ENCODE measurements at places on chromosomes 1 and 21.
A peak's percentile ranks its signal among the peaks of the same experiment; 100 is the strongest.

- DNase-seq = no peak
Measured at GRCh38 chr1:183730886-183731573, 73.9 kb upstream of the RGL1 start.

- peak; percentile 72 for DNase-seq
Measured at GRCh38 chr1:9589144-9589718, 520 bp downstream of the TMEM201 start.

DNA sequence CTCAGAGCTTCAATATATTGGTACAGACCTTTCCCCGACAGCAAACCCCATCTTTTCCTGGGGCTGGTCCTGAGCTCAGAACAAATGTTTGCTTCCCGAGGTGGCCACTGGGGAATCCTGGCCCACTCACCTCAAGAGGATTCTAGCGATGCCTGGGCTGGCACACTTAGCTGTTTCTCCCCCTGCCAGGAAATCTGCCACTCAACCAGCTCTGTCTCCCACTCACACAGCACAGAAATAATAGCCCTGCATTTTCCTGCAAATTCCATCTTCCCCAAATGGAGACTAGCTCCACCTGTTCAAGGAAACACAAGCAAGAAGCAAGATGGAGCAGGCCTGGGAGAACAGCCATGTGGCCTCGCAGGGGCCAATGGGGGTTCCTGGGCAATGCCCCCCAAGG lies 21.1 kb downstream of the KCNN3 start:
- DNase-seq = no peak

GRCh38 chr21:43315244-43316137 lies 111.4 kb downstream of the SIK1 start:
- DNase-seq = no peak

DNA sequence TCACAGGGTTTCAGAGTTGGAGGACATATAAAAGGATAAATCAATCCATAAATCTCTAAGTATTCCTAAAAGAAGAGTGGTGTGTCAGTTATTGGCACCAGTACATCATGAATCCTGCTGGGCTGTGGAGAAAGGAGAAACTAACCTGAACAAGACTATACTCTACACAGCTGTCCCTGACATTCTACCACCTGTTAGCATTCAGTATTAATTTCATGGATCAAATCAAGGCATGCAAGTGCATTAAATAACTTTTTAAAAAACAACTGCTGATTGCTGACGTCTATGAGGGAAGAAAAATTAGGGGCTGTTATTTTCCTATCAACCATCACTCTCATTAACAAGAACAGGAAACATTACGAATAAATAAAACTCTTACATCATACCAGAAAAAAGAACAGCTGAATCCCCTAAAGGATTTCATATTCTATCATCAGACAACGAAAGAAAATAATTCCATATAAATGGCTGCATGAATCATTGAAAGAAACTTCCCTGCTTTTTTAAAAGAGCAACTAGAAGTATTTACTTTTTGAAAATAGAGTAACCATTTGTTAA lies 121.7 kb downstream of the ATF6 start:
- no peak for DNase-seq

GRCh38 chr1:151827853-151828252 lies 3.7 kb downstream of the RORC start:
- no peak for DNase-seq

GRCh38 chr1:170800812-170801211 lies 134.5 kb upstream of the MROH9 start:
- no peak for DNase-seq

DNA sequence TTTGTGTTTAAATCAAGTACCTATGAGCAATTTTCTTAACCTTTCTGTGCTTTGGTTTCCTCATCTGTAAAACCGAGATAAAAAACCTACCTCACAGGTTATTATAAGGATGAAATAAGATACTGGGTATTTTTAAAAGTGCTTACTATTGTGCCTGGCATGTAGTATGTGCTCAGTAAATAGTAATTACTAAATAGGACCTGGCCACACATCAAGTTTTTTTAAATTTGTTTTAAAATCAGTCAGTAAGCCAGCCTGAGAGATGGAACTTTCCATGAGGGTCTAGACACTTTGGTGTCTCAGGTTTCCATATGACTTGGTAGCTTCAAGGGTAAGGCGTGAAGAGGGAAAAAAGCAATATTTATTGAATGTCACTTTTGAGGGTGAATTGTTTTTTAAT lies 7.0 kb upstream of the ATF3 start:
- DNase-seq = no peak

- peak; percentile 32 for DNase-seq
Measured at GRCh38 chr21:26846036-26846931, 1.1 kb upstream of the ADAMTS1 start.

DNA sequence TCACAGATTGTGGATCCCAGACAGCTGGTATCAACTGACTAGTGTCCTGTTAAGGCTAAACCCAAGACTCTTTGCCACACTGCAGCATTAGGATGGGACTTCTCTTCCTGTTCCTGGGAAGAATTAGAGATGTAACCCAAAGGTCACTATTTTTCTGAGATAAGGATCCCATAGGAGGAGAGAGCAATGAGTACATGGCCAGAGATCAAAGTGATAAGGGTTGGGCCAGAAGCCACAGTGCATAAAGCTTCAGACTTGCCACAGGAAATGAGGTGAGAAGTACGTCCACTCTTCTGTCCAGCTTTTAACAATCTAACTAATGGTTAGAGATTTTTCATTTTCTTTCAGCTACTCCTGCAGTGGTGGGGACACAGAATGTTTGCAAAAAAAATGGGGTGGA lies at the start of gene HSD3B1:
Gene HSD3B1, plus strand, starts transcription at position 270 of the 400 bp plus-strand sequence. CDS start 267 bp downstream, outside the sequence.
- no peak for DNase-seq

DNA sequence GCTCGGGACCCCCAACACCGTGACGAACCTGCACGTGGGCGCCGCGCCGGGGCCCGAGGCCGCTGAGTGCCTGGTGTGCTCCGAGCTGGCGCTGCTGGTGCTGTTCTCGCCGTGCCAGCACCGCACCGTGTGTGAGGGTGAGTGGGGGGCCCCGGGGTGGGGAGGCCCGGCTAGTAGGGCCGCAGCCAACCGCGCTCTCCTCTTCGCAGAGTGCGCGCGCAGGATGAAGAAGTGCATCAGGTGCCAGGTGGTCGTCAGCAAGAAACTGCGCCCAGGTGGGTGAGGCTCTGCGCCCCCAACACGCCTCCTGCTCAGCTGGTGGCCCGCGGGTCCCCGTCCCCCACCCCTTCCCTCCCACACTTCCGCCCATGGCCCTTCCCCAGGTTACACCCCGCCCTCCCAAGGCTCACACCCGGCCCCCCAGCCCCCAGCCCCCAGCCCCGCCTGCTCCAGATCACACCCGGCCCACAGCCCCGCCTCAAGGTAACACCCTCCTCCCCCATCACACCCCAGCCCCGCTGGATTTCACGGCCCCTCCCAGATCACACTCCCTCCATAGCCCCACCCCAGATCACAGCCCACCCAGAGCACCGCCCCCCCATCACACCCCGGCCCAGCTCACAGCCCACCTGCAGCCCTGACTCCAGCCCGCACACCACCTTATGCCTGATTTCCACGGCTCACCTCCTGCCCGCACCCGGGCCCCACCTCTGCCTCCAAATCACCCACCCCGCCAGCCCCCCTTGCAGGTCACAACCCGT lies 2.4 kb upstream of the MMP23B start:
- peak; percentile 72 for DNase-seq

GRCh38 chr1:21955501-21956281 lies 18.6 kb upstream of the HSPG2 start:
- DNase-seq = no peak

DNA sequence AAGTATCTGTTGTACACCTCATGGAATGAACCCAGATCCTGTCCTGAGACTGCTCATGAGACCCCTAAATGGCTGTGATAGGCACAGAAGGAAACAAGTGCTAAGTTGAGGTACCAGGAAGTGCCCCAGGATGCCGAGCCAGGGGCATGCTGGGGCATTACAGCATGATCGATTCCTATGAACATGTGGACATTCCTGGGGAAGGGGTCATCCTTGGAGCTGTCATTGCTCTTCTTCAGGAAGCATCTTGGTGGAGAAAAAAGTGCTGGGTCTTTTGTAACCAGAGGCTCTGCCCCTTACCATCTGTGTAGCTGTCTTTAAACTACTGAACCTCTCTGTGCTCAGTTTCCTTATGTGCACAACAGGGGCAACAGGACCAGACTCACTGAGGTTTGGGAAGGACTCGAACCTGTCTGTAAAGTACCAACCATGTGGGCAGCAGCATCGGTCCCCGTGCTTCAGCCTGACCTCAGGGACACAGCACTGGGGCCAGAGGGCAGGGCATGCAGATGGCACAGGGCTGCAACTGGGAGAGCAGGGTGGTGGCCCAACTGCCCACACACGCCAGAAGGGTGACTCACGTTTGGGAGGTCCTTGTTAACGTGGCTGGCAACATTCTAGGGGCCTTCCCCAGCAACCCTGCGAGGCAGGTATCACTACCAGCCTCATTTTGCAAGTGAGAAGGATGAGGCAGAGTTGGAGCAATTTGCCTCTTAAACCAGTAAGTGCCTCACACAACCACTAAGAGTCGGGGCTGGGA lies 142.3 kb upstream of the EDN2 start:
- peak; percentile 70 for DNase-seq

GRCh38 chr1:177278626-177279390 lies 108.0 kb downstream of the BRINP2 start:
- DNase-seq = no peak

- no peak for DNase-seq
Measured at GRCh38 chr21:43937891-43938309, 72.9 kb downstream of the AGPAT3 start.

DNA sequence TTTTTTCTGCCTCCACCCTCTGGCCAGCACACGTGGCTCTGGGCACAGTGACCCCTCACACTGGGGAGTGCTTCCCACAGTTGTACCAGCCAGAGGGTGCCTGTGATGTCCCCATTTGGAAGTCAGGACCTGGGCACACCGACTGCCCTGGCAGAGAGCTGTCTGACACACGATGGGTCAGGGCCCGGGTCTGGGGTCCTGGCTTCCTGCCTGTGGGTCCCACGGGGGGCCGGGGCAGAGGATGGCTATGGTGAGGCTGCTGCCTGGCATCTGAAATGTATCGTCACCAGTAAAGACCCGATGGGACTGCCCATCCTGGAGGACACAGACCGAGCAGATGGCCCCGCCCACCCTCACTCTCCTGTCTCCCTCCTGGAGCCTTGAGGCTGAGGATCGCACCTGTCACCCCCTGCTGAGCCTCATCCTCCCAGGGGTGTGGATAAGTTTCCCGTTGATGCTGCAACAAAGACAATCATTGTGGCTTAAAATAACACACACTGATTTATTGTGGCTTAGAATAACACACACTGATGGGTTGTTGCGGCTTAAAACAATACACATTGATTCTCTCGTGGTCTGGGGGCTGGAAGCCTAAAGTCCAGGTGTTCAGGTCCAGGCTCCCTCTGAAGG lies 88.8 kb upstream of the TTC34 start:
- DNase-seq = no peak

DNA sequence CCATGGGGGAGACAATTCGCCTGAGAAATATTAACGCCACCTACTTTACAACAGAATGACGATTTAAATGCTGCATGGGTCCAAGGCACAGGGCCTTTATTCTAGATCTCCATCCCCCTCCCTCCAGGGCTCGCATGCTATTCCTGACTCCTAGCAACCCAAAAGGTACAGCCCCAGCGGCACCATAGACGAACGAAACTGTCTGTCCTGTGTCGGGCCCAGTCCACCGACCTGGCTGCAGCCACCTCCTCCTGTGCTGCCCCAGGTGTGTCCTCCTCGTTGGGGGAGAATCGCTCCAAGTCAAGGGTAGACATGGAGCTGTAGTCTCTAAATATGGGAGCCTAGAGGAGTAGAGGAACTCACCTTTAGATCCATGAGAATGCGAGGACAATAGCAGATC lies 196.5 kb downstream of the TOMM20 start:
- no peak for DNase-seq

GRCh38 chr21:45330851-45331261 lies 43.2 kb upstream of the POFUT2 start:
- no peak for DNase-seq

DNA sequence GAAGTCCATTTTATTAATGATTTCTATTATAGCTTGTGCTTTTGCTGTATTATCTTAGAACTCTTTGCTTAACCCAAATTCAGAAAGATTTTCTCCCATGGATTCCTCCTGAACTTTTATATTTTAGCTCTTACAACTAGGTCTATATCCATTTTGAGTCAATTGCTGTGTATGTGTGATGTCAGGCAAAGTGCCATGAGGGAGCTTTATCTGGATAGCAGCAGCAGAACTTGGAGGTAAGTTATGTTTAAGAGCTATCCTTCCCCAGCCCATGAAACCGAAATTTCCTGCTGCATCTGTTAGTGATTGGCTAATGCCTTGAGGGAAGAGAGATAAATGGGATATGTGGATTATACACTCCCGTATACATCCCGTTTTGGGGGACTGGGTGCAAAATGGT lies 29.9 kb downstream of the ADAM30 start:
- DNase-seq = no peak

DNA sequence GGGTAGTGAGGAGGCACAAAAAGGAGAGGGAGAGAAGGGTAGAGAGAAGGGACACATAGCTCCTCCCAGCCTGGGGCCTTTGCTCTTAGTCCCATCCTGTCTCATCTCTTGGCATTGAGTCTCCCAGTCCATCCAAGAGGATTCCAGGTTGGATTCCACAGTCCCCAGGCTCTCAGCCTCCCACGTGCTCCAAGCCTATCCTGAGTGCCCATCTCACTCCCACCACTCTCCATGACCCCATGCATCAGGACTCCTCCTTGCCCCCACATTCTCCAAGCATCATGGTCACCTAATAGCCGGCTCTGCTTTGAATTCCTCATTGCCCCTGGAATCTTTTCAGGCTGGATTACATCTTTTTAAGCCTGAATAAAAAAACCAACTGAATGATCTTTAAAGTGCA lies 87.9 kb downstream of the DSCAM start:
- DNase-seq = no peak

DNA sequence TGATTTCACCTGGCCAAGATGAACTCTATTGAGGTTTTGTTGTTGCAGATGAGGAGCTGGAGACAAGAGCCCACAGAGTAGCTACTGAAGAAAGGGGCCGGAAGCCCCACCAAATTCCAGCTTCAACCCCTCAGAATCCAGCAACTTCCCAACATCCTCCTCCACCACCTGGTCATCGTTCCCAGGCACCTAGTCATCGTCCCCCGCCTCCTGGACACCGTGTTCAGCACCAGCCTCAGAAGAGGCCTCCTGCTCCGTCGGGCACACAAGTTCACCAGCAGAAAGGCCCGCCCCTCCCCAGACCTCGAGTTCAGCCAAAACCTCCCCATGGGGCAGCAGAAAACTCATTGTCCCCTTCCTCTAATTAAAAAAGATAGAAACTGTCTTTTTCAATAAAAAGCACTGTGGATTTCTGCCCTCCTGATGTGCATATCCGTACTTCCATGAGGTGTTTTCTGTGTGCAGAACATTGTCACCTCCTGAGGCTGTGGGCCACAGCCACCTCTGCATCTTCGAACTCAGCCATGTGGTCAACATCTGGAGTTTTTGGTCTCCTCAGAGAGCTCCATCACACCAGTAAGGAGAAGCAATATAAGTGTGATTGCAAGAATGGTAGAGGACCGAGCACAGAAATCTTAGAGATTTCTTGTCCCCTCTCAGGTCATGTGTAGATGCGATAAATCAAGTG lies 14.3 kb downstream of the CD2 start:
- DNase-seq = no peak

GRCh38 chr1:157030728-157031127 lies 14.8 kb downstream of the ARHGEF11 start:
- DNase-seq = no peak

- DNase-seq = no peak
Measured at GRCh38 chr1:158121604-158122254, 59.0 kb upstream of the CD1D start.

GRCh38 chr1:213457733-213458132 lies 406.7 kb downstream of the RPS6KC1 start:
- DNase-seq = no peak

All from activated T-cell treated with anti-CD3 and anti-CD28 coated beads, Interleukin-2, amount 50 U/mL, for 24 hours (primary cell).